ENCODE measurements at places on chromosomes 12 and 14.

DNA sequence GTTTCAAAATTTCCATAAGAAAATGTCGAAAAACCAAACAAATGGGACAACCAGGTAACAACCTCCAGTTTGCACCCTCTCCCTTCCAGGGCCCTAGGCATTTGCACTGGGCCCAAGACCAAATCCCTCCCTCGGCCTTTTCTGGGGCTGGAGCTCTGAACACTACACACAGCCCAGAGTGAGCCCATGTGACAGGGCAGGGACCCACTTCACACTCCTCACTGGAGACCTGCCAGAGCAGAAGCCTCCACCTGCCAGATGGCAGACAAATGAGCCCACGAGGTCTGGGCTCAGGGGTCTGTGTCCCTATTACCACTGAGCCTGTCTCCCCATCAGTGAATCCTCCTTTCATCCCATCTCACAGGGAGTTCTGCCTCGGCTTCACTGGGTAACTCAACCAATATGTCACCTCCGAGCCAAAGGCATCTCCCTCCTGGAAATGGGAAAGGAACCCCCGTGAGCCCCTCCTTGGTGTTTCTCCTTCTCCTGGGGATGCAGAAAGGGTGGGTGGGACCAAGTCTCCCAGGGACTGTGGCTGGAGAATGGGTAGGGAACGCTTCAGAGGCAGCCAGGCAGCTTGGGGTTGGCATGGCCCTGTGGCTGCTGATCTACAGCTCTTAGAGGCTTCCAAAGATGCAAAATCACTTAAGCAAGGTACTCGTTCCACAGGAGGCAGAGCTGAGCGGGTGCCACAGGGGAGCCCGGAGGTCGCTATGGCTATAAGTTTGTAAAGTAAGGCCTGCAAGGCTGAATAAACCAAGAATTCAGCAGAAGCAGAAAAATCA lies 10.6 kb downstream of the VWF start:
- DNase-seq, result no peak

- DNase-seq, result peak; percentile 94
Measured at GRCh38 chr14:105448706-105449111, 25.9 kb upstream of the CRIP2 start.

DNA sequence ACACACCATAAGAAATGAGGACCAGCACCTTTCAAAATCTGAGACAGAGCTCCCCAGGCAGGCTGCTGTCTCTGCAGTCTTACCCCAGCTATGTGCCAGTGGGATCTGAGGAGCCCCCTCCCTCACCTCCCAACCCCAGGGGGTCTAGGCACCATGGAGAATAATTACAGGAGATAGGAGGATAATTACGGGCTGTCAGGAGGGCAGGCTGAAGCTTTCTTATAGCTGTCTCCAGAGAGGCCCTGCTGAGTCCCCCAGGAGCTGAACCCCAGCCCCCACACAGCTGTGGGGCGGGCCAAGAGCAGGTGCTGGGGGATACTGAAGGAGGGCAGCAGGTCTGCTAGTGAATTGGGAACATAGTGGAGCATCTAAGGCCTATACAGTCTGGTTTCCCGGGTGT lies 6.8 kb downstream of the CPNE6 start:
- DNase-seq, result no peak

DNA sequence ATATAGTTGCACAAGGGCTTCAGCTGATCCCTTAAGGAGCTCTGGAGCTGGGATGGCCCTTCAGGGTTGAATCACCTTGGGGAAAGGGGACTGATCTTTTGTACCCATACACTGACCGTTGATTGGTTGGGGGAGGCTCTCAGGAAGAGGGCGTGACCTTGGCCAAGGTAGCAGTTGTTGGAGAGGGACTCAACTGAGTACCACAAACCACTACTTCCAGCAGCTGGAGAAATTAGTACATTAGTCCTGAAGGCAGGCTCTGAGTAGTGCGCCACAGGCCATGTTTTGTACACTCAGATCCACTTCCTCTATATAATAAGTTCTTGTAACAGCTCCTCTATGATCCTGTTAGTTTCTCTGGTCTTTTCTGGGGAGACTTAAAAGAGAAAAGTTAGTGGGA lies 317.6 kb downstream of the CCDC91 start:
- DNase-seq, result no peak

DNA sequence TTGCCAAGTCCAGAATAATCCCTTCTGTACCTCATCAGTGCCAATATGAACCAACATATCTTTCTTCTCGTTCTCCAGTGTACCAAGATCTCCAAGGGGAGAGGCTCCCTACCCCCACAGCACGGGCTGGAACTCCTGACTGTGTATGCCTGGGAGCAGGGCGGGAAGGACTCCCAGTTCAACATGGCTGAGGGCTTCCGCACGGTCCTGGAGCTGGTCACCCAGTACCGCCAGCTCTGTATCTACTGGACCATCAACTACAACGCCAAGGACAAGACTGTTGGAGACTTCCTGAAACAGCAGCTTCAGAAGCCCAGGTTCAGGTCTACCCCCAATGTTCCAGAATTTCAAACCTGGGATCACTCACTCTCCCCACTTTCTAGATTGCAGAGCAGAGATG lies 10.5 kb upstream of the OAS2 start:
- no peak for DNase-seq

DNA sequence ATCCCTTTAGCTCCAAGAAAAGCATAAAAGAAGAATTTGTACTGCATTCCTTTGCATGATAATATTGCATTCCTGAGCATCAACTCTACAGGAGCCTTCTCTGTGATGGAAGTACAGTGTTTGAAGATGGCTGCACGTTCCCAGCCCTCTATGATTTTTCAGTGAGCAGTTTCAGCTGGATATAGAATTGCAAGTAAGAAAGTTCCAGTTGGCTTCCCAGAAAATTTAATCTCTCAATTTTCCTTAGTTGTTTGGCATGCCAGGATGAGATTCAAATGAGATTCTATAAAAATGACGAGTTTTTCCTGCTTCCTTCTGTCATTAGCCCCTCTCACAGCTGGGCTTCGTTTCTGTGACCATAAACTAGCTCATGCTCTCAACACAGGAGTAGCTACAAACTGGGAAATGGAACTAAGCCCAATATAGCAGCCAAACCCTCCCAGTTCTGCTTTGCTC lies 109.9 kb downstream of the TTC8 start:
- no peak for DNase-seq

DNA sequence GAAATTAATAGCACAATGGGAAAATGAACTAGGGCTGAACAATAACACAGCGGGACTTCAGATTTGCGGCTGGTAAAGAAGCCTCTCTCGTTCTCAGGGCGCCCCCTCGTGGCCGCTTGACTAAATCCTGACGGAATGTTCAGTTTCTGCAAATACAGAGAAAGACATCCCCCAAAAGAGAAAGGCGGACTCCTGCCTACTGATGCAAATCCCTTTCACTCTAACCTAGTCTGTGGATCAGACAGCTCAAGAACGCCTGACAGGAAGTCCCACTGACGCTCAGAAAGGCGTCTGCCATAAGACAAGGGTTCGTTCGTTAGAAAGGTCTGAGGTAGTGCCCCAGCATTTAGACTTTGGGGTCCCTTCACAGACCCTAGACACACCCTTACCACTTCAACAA lies 2.5 kb downstream of the NUAK1 start:
- DNase-seq, result no peak

GRCh38 chr14:75459099-75459741 lies 31.4 kb downstream of the JDP2 start:
- DNase-seq, result no peak

- no peak for DNase-seq
Measured at GRCh38 chr12:100897240-100897639, 102.7 kb downstream of the ANO4 start.

- no peak for DNase-seq
Measured at GRCh38 chr14:93911975-93912615, 15.0 kb upstream of the FAM181A start.

DNA sequence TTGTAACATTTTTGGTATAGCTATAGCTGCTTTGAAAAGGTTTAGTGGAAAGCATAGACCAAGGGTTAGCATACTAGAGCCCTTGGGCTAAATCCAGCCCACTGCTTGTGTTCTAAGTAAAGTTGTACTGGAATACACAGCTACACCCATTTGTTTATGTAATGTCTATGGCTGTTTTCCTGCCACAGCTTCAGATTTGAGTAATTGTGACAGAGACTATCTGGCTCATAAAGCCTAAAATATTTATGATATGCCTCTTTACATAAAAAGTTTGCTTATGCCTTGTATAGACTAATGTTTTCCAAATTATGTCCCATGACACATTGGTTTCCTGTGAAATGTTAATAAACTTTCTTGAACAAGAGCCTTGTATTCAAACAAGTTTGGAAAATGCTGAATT lies 234.8 kb upstream of the ATP2B1 start:
- no peak for DNase-seq

GRCh38 chr12:3728686-3729085 lies 24.2 kb downstream of the CRACR2A start:
- no peak for DNase-seq

- DNase-seq, result no peak
Measured at GRCh38 chr12:111606767-111607230, 7.7 kb upstream of the ATXN2 start.

- no peak for DNase-seq
Measured at GRCh38 chr14:23864861-23865260, 88.7 kb upstream of the DHRS4 start.

GRCh38 chr12:2960390-2960956 lies 1.3 kb downstream of the TEAD4 start:
- no peak for DNase-seq
